ENCODE measurements at places on chromosomes 12 and 14.

GRCh38 chr12:5197131-5197530 lies 153.5 kb downstream of the KCNA5 start:
- DNase-seq, result no peak

GRCh38 chr12:112665958-112666357 lies 125.6 kb upstream of the RPH3A start:
- no peak for DNase-seq

- peak; percentile 56 for DNase-seq
Observed at GRCh38 chr12:1488908-1489381, 105.4 kb downstream of the FBXL14 start.

GRCh38 chr12:113866496-113866895 lies 99.6 kb downstream of the RBM19 start:
- no peak for DNase-seq

DNA sequence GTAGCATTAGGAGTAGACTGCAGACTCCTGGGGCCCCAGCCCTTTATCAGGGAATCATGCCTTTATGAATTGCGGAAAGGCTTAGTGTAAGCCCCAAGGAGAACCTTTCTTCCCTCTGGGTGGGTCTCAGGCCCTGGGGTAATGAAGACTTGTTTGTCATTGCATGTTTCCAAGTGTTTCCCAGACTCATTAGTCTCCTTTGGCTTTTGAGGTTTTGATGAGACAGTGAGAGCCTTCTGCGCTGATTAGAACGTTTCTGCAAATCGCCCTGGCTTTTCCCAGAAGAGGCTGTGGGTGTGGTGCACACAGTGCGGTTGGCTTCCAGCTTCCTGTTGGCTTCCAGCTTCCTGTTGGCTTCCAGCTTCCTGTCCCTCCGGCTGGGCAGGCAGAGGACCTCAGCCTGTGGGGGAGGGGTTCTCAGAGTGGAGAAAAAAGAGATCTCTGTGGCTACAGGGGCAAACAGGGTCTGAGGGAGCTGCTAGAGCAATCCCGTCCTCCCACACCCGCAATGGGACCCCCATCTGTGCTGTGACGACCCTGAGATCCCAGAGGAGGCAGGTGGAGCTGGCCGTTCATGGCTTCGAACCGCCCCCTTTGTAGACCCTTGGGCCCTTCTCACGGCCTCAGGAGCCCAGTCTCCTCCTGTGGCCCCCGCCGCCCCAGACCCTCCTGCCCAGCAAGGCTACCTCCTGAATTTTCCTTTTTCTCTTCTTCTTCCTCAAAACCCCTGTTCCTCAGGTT lies 42.1 kb downstream of the GPR68 start:
- DNase-seq, result no peak

GRCh38 chr12:67217647-67218046 lies 51.5 kb upstream of the CAND1 start:
- no peak for DNase-seq

- peak; percentile 88 for DNase-seq
Observed at GRCh38 chr14:25400607-25401206, 350.8 kb upstream of the STXBP6 start.

- peak; percentile 91 for DNase-seq
Observed at GRCh38 chr12:6285063-6285477, 25.4 kb upstream of the PLEKHG6 start.

GRCh38 chr12:69517406-69517805 lies 47.2 kb downstream of the FRS2 start:
- DNase-seq, result no peak

- no peak for DNase-seq
Observed at GRCh38 chr14:65433646-65434045, 21.1 kb downstream of the FUT8 start.

All from eye (tissue), 1 donor.